ENCODE measurements at places on chromosomes 13 and 19.
A peak's percentile ranks its signal among the peaks of the same experiment; 100 is the strongest.

DNA sequence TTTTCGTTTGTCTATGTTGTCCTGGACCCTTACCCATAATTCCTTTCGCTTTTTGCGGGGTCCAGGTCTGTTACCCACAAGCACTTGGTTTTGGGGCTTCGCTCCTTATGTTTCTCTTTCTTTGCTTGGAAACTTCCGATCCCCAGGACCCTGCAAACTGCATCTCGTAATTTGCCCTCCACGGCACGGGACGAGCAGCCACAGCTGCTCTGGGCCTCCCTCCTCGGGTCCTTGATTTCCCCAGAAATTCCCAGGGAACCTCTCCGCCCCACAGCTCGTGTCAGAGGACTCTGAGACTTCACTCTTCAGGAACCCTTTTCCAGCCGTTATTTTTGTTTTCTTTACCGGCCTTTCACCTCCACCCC is 599 bp downstream of the SNRNP70 start:
- no peak for DNase-seq

DNA sequence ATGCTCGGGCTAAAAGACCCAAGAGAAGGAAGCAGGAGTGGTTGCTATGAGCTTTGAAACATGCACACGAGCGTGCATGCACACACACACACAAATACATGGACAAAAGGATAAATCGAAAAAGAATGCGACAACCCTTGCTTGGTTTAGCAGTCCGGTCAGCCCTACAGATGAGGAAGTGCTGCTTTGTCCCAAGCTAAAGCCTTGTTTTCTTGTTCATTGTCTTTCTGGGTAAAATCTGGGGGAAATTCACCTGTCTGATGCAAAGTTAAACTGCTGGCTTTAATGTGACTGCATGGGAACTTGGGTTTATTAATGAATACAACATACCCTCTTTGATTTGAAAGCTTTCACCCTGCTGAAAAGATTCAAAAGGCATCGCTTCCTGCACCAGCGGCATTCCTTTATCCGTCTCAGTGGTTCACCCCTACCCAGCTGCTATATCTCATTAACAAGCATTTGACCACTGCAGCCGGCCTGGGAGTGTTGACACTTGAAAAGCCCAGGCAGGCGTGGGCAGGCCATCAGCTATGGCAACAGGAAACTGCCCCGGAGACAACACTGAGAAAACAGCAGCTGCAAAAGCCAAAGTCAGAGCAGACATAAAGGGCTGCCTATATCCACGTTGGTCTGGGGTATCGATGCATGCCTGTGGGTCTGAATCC is 301.7 kb downstream of the NDFIP2 start:
- DNase-seq, result peak; percentile 92

GRCh38 chr13:114058051-114058867 is 74.2 kb downstream of the RASA3 start:
- no peak for DNase-seq

- no peak for DNase-seq
Measured at GRCh38 chr13:25967144-25967543, 84.7 kb downstream of the SHISA2 start.

DNA sequence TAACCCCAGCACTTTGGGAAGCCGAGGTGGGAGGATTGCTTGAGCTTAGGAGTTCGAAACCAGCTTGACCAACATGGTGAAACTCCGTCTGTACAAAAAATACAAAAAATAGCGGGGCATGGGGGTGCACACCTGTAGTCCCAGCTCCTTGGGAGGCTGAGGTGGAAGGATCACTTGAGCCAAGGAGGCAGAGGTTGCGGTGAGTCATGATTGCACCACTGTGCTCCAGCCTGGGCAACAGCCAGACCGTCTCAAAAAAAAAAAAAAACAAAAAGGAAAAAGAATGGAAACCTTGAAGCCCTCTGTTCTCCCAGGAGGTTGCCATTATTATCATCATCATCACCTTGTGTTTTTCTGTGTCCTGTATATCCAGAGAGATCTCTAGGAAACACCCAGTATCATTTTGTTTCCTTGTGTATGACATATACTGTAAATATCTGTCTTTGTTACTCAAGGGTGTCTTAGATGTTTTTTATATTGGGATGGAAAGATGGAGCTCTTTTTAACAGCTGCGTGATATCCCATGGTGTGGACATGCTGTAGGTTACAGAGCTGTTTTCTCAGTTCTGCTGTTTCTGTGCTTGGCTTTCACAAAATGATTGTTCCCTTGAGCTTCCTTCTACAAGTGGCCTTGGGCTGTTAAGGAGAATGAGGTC is 11.8 kb downstream of the CHAF1A start:
- DNase-seq, result peak; percentile 26

Measured in eye (tissue), 1 donor.